ENCODE measurements at places on chromosomes 3 and 15. TPM values are rescaled to one million over a fixed set of nuclear protein-coding genes. Genes with fewer than 3 reads are reported as not detected.

The ZNF639 gene
- total RNA-seq = 55.0 TPM

The IL17RE gene
- 0.56 TPM for total RNA-seq

The ARNT2 gene
- 20.1 TPM for total RNA-seq

The SLC51B gene
- total RNA-seq = not detected

The GP9 gene
- not detected for total RNA-seq

The CGNL1 gene
- 4.0 TPM for total RNA-seq

The COL8A1 gene
- total RNA-seq = not detected

The MUC20 gene
- total RNA-seq = not detected

The ANKRD34C gene
- not detected for total RNA-seq

The PRSS50 gene
- 1.9 TPM for total RNA-seq

The HAUS2 gene
- 42.9 TPM for total RNA-seq

The SLC12A1 gene
- not detected for total RNA-seq

The CD200 gene
- total RNA-seq = 41.5 TPM

The GADL1 gene
- 0.03 TPM for total RNA-seq

The TMEM212 gene
- not detected for total RNA-seq

The FBLN2 gene
- total RNA-seq = 15.9 TPM

The APH1B gene
- 2.7 TPM for total RNA-seq

The TMEM44 gene
- 25.7 TPM for total RNA-seq

The ZBTB20 gene
- 3.2 TPM for total RNA-seq

The RLBP1 gene
- 1.3 TPM for total RNA-seq

The CAMK2N2 gene
- total RNA-seq = 0.71 TPM

The CCR9 gene
- total RNA-seq = not detected

The MYZAP gene
- not detected for total RNA-seq

The SAMD7 gene
- not detected for total RNA-seq

The TMCO5A gene
- not detected for total RNA-seq

The SERF2 gene
- 430 TPM for total RNA-seq

The CHRNA7 gene
- 14.0 TPM for total RNA-seq

The MESP1 gene
- total RNA-seq = not detected

The NOX5 gene
- total RNA-seq = not detected

The ZIC4 gene
- 0.25 TPM for total RNA-seq

The GLDN gene
- total RNA-seq = 5.3 TPM

The SOX2 gene
- 584 TPM for total RNA-seq

The KCNAB1 gene
- total RNA-seq = 0.15 TPM

The DLEC1 gene
- total RNA-seq = 0.60 TPM

The KLHL40 gene
- not detected for total RNA-seq

The LSAMP gene
- 18.0 TPM for total RNA-seq
